SK-N-SH (cell line): ENCODE measurements at places on chromosomes 6 and 20. TPM values are rescaled to one million over a fixed set of nuclear protein-coding genes. Genes with fewer than 3 reads are reported as not detected.

GRCh38 chr6:129619579-129620233 is 90.3 kb downstream of the ARHGAP18 start:
- no peaks in the 10 kb centered on the region for H3K4me1 ChIP-seq
- no peak overlapping the region for H3K27ac ChIP-seq
- peaks cover 24% of the 10 kb centered on the region for H3K36me3 ChIP-seq
- H3K27me3 ChIP-seq: no peaks in the 10 kb centered on the region

COL9A1 gene
- 0.05 TPM in 1 of 2 replicates, not detected in the other for polyA plus RNA-seq

DNA sequence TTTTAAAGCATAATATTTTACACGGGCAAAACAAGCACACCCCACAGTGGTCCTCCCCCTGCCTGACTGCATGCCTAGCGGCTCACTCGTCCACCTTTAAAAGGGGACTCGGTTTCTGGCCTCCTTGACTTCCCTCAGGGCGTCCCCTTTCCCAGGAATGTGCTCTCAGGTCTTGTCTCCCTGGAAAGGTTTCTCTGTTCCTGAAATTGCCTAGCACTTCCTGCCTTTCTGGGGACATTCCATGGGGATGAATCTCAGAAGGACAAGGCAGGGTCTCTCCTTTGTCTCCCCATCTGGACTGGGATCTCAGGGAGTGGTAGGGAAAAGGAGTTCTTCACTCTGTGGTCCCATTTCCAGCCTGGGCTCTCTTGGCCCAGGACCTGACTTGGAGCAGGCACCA is 4.9 kb downstream of the TCF15 start:
- H3K36me3 ChIP-seq: no peaks in the 10 kb centered on the region
- no peak overlapping the region for H3K27ac ChIP-seq
- peaks cover 10% of the 10 kb centered on the region; the same call in 1 of the 2 replicates for H3K27me3 ChIP-seq
- no peak for DNase-seq

WFDC12 gene
- polyA plus RNA-seq: not detected in 2 replicates
